Sciatic nerve (tissue), 2 donors: ENCODE measurements at places on chromosomes 2 and 18. TPM values are rescaled to one million over a fixed set of nuclear protein-coding genes. Genes with fewer than 3 reads are reported as not detected.

OR6B2 gene
- total RNA-seq = 5.1 TPM

SATB2 gene
- 8.8 TPM for total RNA-seq

DNA sequence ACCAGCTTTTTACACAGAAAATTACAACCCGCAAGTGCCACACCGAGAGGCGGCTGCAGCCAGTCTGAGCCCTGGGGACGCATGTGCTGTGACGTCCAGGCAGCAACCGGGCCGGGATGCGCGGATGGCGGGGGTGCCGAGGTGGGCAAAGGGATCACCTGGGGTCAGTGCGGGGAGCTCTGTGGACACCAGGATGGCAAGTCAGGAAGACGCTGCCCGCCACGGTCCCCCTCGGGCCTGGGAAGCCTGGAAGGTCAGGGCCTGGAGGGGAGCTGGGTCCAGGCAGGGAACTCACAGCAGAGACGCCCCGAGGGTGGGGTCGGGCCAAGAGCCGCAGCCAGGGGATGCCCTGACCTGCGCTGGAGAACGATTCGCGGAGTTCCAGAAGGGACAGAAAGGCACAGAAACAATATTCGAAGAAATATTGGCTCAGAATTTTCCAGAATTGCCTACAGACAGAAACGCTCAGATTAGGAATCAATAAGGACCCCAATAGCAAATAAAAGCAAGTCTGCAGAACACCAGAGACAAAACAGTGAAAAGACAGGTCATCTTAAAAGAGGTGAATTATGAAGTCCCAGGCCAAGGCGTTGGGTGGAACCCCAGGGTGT, 11.7 kb upstream of the KIF1A start:
- no peak for DNase-seq

DNA sequence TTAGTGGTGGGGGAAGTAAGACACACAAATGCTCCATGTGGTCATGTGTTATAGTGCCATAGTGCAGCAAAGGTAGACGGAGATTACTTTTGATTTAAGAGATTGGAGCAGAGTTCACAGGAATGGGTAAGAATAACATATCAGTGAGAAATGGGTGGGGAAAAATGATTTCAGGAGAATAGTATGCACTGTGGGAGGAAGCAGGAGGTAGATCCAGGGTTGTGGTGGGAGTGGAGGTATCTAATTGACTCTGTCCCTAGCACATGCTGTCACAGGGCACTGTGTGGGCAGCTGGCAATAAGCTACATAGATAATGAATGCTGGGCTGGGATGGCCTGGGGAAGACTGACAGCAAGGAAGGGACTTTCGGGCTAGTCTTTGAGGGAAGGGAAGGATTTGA, 65.3 kb downstream of the STAT1 start:
- no peak for DNase-seq

- no peak for DNase-seq
Observed at GRCh38 chr2:9712263-9712662, 81.5 kb upstream of the YWHAQ start.

- no peak for DNase-seq
Observed at GRCh38 chr2:218069606-218070300, 700 bp downstream of the RUFY4 start.

DNA sequence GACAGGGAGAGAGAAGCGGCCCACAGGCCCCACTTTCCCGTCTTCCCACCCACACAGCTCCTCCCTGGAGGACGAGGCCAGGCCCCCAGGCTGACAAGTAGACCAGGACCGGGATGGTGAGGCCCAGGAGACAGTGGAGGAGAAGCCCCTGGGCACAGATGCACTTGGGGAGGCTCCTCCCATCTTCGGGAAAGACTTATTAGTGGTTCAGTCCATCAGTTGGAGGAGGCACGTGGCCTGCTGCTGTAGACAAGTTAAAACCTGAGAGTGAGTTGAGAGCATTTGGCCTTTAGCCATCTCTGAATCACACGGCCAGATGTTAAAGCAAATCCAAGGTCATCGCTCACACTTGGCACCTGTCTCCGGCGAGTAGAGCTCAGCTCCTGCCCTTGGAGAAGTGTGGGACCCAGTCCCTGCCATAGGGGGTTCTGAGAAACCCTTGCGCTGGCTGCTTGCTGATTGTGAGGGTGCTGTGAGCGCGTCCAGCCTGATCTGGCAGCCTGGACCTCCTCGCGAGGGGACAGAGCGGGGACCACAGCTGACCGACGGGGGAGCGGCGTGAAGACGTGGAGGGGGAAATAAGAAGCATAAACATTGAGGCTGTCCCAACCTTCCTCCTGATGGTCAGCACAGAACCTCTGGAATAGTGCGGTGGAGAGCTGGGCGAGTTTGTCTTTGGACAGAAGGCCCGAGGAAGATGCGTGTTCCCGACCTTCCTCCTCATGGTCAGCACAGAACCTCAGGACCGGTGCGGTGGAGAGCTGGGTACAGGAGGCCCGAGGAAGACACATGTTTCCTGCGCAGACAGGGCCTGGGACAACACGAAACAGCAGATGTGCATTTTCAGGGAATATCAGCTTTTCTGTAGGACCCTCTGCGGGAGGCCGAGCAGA, 24.7 kb upstream of the ALLC start:
- DNase-seq = peak; percentile 47

DNA sequence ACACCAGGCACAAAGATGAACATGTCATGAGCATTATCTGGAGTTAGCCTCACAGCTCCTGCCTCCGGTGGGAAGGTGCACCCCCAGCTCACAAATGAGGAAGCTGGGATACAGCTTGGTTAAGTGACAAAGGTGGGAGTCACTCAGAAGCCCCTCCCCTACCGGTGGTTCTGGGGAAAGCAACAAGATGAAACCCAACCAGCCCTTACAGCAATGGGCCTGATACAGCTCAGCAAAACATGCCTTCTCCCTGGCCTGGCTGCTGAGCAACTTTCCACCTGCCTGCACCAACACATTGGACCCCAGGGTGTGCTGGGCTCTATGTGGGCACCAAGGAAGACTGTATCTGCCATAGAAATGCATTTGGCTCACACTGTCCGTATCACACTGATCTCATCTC, 113.2 kb downstream of the GYPC start:
- no peak for DNase-seq

DNA sequence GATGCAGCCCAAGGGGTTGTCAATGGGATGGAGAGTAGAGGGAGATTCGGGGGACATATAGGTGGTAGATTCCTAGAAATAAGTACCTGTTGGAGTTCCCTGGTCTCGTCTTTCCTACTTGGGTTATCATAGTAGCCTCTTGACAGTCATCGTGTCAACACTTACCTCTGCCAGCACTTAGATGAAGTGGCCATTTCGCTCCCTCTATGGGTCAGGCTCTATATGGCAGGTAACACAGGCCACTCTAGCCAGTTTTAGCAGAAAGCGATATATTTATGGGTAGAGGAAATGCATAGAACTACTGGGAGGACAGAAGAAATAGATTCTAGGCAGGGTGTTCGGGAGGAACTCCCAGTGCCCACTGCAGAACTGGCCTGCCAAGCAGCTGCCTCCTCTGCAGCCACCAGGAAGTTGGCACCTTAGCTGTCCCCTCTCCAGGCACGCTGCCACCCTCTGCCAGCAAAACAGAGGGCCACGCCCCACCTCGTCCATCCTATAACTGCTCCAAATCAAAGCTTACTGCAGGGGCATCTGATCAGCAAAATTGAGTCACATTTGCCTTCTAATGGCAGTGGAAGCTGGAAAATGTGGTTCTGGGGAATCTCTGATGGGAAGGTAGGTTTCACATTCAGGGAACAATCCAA, 181.3 kb downstream of the INSIG2 start:
- DNase-seq = no peak

DNA sequence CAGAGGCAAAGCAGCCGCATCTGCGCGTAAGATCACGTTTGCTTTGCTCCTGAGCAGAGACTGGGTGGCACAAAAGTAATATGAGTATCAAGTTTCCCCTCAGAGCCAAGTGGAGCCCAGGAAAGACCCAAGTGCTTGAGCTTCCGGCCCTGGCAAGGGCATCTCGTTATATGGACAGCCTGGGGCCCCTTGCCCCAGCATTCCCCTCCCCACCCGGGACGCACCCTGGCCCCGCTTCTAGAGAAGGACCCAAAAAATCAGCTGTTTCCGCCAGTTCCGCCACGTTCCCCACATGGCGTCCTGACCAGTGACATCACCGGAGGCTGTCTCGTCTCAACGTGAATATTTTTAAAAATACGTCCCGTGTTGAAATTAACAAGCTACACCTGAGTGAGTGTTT, 135.1 kb downstream of the NFATC1 start:
- DNase-seq = peak; percentile 57

- no peak for DNase-seq
Observed at GRCh38 chr2:112048236-112048592, 6.9 kb upstream of the TMEM87B start.
